Activated CD4-positive, alpha-beta T cell treated with anti-CD3 and anti-CD28 coated beads, Interleukin-2, amount 50 U/mL, for 1 hour (primary cell): ENCODE measurements at places on chromosomes 6 and 20.

- no peak for DNase-seq
These were observed 38.2 kb downstream of the MDFI start for GRCh38 chr6:41676431-41676830.

GRCh38 chr6:26187292-26187691 lies 100.1 kb downstream of the HFE start:
- no peak for DNase-seq

GRCh38 chr20:55597526-55597925 lies 407.8 kb downstream of the CBLN4 start:
- no peak for DNase-seq

GRCh38 chr6:155165029-155165710 lies 98.6 kb upstream of the CLDN20 start:
- no peak for DNase-seq

GRCh38 chr6:169996378-169997051 lies 245.1 kb downstream of the ERMARD start:
- DNase-seq: no peak

- no peak for DNase-seq
These were observed 50.5 kb downstream of the FHL5 start for GRCh38 chr6:96613291-96613999.

DNA sequence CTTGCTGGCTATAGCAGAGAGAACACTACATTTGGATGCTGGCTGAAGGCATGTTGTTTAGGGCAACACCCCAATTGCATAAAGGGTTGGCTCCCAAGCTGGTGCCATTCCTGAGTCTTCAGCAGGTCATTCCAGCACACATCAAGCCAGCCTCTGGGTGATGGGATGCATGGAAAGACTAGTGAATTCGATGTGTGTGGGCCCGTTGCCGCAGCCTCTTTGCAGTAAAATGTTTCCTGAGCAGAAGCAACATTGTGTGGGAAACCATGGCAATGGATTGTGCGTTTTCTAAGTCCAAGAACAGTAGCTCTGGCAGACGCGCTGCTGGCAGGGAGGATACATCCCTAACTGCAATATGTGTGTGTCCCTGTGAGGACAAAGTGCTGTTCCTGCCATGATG lies 142.4 kb upstream of the SLC24A3 start:
- no peak for DNase-seq
